ENCODE measurements at places on chromosomes 4 and X.

- no peak for DNase-seq
Observed at GRCh38 chr4:151785484-151786157, 24.8 kb upstream of the GATB start.

GRCh38 chr4:154476232-154476631 lies 15.4 kb downstream of the DCHS2 start:
- DNase-seq, result no peak

DNA sequence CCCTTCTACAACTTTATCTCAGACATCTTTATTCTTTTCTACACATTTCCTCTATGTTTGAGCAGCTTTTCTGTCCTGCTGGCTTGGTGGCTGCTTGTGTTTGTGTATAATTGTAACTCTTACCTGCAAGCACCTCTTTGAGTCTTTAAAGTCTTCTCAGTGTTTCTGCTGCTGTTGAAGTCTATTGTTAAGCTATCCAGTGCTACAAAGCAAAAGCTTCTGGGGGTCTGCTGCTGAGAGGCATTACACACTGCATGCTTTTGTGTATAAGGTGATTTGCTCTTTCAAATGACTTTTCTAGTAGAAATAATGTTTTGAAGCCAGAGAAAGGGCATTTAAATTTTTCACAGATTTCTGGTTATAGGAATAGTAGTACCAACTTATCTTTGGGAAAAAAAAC lies 241.8 kb downstream of the DTHD1 start:
- DNase-seq, result no peak

DNA sequence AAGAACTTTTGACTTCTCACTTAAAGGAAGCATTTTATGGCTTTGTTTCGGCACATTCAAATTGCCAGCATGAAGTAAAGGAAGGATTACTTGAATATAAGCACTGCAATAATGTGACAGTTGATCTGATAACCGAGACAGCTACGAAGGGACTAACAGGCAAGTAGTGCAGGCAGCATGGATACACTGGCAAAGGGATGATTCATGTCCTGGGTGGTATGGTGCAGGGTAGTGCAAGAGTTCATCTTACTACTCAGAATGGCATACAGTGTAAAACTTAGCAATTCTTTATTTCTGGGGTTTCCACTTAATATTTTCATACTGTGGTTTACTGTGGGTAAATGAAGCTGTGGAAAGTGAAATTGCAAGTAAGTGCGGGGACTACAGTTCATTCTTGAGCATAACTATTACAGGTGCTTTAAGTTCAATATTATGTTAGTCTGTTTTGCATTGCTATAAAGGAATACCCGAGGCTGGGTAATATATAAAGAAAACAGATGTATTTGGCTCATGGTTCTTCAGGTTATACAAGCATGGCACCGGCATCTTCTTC lies 611.8 kb downstream of the SPOCK3 start:
- DNase-seq, result no peak

DNA sequence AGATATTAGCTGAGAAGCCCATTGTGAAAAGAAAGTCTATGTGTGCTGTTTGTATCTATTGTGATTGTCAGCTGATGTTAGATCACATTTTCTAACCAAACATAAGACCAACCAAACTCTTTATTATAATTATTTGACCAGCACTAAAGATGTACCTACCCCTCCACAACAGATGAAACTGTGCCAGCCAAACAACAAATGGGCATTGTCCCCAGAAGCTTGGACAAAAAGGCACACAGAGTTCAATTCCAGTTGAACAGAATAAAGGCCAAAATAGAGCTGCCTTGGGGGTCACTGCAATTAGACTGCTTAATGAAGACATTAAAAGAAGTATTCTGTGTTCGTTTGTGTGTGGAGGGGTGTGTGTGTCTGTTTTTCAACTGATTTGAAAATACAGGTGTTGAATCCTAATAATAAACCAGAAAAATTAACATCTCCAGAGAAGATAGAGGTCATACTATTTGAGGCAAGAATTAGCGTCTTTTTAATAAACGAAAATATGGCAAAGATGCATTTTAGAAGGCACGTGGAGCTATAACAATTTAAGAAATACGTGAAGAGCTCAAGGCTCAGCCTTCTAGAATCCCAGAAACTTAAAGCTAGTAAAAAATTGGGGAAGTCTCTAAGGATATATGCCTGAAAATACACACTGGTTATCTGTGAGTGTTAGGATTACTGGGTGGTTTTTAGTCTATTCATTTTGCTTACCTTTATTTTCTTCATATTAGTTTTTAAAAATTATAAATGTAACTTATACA lies 2.2 kb downstream of the SPP1 start:
- no peak for DNase-seq

DNA sequence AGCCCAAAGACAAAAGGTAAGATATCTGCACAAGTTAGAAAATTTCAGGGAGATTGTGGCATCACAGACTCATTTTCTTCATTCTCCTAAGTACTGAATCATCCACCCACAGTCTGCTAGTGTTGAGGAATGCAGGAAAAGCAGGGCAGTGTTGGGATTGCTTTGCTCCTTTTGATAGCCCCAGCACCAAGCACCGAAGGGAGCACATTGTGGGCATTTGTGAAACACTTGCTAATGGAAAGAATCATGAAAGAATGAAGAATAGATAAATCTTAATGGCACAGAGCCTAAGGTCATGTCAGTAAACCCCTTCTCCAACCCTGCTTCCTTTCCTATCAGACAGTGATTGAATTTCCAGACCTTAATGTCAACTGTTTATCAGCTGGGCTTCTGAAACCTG lies 103.1 kb upstream of the GPRIN3 start:
- DNase-seq, result no peak

DNA sequence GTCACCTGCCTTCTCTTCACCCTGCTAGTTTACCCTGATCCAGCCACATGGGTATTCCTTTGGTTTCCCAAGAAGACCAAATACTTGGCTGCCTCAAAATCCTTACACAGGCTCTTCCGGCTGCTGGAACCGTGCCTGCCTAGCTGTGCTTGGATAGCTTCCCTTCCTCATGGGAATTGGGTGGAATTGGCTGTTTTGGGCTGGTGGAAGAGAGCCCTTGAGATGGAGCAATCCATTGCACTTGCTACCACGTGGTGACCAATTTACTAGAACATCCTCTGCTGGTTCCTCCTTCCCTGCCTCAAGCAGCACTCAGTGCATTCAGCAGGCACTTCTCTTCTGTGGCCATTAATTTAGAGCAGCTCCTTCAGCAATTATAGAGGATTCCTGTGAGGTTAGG lies 119.3 kb upstream of the AP1S2 start:
- DNase-seq, result peak; percentile 21

DNA sequence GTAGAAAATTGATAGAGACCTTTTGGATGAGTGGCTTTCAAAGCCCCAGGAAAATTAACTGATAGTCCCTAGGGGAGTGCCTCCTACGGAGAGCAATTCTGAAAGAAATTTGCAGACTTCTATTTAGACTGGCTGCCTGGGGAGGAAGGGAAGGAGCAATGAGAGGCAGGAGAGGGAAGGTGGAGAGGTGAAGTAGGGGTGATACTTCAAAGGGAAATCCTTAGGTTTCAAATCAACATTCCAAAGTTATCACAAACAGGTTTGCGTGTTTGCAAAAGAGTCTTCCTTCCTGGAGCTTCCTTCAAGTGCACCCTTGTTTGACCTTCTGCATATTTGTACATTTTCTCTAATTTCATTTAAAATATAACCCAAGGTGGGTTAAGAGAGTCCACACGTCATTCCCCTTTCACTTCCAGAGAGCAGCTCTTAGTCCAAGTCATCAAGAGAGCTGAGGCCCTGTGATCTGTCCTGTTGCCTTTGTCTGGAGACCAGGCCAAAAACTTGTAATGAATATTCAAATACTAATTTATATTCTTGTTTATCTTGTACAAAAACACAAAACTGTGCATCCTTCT lies 157.8 kb downstream of the CLCN4 start:
- no peak for DNase-seq

DNA sequence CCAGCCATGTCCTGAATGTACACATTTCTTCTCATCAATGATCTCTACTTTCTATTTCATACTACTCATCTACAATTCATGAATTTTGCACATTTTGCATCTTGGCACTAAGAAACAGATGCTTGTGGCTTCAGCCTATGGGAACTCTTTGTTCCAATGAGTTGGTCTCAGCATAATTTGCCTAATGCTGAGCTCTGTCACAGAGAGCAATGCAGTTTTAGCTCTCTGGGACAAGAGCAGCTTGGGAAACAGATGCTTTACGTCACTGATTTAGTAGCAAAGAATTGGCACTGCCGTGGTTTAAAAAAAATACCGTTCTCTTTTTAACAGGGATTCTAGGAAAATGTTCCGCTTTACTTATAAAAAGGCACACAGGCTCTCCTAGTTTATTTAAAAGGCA lies 162.4 kb downstream of the WDFY3 start:
- DNase-seq, result no peak

DNA sequence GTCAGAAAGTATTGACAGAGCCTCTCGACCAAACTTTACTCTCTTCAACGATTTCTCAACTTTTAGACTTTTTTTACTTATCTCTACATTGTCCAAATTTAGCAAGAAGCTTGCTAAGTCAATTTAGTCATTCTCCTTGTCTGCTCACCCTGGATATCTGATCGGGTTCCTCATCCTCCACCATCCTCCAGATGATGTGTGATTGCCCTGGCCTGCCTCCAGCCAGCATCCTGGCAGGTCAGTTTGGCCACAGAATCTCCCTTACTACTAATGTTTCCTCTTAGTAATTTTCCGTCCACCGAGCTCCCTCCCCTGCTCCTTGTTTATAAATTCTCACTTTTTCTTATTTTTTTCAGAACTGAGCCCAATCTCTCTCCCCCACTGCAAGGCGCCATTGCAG lies 167.9 kb upstream of the ZFP42 start:
- DNase-seq, result no peak

DNA sequence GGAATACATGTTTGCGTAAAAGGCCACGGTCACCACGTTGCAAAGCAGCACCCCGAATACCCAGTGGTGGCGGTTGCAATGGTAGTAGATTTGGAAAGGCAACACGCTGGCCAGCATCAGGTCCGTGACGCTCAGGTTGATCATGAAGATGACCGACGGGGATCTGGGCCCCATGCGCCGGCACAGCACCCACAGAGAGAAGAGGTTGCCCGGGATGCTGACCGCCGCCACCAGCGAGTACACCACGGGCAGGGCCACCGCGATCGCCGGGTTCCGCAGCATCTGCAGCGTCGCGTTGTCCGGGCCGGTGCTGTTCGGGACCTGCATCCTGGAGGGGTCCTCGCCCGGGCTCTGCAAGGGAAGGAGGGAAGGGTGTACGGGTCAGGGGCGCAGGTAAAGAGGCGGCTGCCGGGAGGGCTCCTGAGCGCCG lies 13.5 kb upstream of the ASMTL start:
- DNase-seq, result no peak

DNA sequence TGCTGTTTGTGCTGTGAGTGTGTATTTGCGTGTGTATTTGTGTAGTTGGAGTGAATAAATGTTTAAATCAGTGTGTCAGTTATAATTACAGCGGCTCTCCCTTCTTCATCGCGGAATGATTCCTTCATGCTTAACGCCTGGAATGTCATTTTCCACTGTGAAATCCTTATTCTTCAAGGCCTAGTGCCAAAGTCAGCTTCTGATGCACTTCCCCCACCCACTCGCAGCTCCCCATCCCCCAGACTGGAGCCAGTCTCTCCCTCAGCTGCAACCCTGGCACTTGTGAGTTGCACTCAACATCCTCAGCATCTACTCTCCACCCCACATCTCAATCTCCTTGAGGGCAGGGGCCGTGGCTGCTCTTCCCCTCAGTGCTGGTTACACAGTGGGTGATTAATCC lies 583.0 kb downstream of the BCOR start:
- DNase-seq, result no peak

DNA sequence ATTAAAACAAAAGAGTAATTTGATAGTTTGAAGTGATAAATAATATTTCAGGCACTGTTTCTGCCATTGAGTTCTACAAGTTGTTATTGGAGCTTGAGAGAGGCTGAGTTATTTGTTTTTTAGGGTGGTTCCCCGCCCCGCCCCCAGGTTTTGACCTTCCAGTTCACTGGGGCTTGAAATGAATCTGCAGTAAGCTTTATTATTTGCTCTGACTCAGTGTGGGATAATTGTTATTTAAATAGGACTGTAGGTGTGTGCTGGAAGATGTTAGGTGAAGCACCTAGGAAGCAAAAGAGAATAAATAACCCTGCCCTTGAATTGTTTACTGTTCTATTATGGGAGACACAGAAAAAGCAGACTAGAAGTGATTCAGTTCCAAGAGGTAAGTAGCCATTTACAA lies 81.2 kb upstream of the KCNIP4 start:
- DNase-seq, result no peak

DNA sequence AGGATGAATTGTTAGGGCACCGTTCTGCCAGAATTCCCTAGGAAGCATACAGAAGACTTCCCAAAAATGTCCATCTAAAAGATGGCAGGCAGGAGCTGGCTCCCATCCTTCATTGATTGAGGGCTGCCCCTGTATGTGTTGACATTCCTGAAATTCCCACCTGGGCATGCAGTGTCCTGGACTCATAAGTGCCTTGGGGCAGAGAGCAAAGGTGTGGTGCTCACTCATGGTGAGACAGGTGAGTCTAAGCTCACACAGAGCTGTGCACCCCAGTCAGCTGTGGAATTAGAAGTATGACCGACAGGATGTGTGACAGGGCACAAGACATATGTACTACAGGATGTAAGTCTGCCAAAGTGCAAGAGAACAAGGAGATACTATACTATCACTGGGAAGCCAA lies 271.9 kb downstream of the MID1IP1 start:
- no peak for DNase-seq

DNA sequence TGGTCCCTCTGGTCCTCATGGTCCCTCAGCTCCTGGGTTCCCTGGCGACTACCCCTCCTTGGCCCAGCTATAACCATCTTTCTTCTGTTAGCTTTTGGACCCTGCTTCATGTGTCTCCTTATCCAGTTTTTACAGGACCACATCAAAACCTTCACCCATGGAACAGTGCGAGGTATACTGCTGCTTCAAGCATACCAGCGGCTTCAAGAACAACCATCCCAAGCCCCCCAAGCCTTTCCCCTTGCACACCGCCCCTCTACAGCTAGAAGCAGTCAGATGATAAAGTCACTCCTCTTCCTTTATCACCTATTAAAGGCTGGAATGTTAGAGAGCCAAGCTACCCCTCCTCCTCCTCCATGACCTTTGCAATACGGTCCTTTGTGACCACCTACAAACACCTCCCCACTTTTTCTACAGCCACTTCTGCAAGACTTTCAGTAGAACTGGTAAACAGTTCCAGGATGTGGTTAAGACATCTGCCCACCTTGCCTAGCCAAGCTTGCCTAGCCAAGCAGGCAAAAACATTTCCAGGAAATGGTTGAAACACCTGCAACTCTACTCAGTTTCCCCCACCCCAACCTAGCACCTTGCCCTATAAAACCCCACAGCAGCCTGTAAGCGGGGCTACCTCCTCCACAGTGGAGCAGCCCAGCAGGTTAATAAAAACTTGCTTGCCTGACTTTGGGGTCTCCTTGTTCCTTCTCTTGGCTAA lies 125.7 kb downstream of the ZC4H2 start:
- no peak for DNase-seq

Data from left ventricle myocardium inferior (tissue), 1 donor.